ENCODE measurements at places on chromosomes 3 and 15.

- DNase-seq = no peak
Observed at GRCh38 chr3:144583871-144584270, 612.2 kb downstream of the DIPK2A start.

- DNase-seq = no peak
Observed at GRCh38 chr3:155018621-155019330, 61.3 kb upstream of the MME start.

- peak; percentile 13 for DNase-seq
Observed at GRCh38 chr3:48716508-48716981, 476 bp downstream of the IP6K2 start.

GRCh38 chr3:196842567-196843434 lies 24.9 kb upstream of the SENP5 start:
- no peak for DNase-seq

- no peak for DNase-seq
Observed at GRCh38 chr3:143455480-143455879, 335.9 kb downstream of the CHST2 start.

GRCh38 chr3:37813403-37813802 lies 48.3 kb upstream of the CTDSPL start:
- DNase-seq = no peak

- no peak for DNase-seq
Observed at GRCh38 chr3:45491344-45491743, 103.0 kb downstream of the LARS2 start.

GRCh38 chr3:94694894-94695293 lies 632.0 kb downstream of the NSUN3 start:
- DNase-seq = no peak

DNA sequence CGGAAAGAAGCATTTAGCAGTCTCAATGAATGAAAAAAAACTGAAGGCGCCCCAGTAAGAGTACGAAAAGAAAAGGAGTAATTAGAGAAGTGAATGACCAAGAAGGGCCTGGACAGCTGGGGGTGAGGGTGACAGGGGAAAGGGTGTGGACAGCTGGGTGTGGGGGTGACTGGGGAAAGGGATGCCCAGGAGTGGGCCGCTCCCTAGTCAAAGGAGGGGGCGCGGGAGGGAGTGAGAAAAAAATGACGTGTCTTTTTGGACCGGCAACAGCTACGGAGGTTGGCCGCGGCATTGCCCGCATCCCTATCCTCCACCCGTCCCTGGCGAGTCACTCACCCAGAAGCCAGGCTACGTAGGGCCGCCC lies 274 bp upstream of the ZCWPW2 start:
- DNase-seq = no peak

GRCh38 chr3:49199900-49200281 lies 28.5 kb downstream of the KLHDC8B start:
- no peak for DNase-seq

GRCh38 chr3:22907161-22907780 lies 295.9 kb upstream of the UBE2E2 start:
- DNase-seq = no peak

- DNase-seq = no peak
Observed at GRCh38 chr15:75721923-75722870, 9.5 kb upstream of the CSPG4 start.

- DNase-seq = no peak
Observed at GRCh38 chr3:105970283-105970682, 101.5 kb upstream of the CBLB start.

GRCh38 chr3:49644684-49645083 lies 29.5 kb upstream of the APEH start:
- no peak for DNase-seq

DNA sequence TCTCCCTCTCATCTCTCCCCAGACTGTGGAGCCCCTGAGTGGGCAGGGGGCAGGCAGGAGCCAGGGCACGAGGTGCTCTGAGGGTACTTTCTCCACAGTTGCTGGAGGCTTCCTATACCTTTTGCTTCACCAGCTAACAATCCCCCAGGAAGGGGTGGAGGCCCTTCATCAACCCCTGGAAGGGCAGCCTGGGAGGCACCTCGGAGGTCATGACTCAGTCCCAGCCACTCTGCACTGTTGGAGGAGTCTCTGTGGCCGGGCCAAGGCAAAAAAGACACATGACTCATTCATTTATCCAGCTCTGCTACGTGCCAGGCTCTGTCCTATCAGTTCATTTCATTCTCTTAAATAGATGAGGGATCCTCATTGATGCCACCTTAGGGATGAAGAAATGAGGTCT lies 15.6 kb upstream of the KY start:
- no peak for DNase-seq

- DNase-seq = no peak
Observed at GRCh38 chr15:90579213-90579612, 49.5 kb downstream of the CRTC3 start.

GRCh38 chr3:42043099-42043813 lies 47.9 kb upstream of the TRAK1 start:
- DNase-seq = peak; percentile 75

GRCh38 chr3:124497487-124497886 lies 232.8 kb upstream of the UMPS start:
- DNase-seq = no peak

GRCh38 chr15:94972314-94972713 lies 741.0 kb downstream of the MCTP2 start:
- DNase-seq = no peak

DNA sequence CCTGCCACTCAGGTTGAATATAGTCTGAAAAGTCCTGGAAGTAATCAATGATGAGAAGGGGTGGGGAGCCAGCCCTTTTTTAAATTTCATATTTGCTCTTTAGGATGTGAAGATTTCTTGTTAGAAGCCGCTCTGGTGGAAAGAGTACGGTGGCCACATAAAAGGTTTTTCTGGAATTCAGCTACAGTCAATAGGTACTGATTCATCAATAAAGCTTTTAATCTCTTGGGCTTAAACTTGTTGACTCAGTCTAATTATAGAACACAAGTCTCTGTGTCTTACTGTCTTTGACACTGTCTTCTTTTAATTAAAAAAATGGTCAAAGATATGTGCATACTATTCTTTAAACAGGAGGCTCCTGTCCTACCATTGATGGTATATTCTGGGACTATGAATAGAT lies 99.9 kb upstream of the TP63 start:
- no peak for DNase-seq

GRCh38 chr3:184334470-184335158 lies 2.8 kb upstream of the FAM131A start:
- DNase-seq = no peak

Measured in endothelial cell (in vitro differentiated cells).